ENCODE measurements at places on chromosomes 4 and X.

- DNase-seq = no peak
These were observed 30.1 kb upstream of the SCOC start for GRCh38 chr4:140343303-140343702.

DNA sequence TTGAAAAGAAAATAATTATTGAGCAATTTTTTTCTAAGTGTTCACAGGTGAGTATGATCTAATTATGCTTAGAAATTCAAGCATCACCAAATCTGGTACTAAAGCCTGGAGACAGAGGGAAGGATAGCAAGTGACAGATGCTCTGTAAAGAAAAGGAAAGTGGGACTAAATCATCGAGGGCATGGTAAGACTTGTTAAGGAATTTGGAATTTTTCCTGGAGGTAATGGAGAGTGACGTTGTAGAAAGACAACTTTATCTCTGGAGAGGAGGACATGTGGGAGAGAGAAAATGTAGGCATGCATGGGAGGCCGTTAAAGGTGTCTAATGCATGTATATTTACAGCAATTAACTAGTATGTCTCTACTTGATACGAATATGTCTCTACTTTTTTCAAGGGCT is 333.2 kb upstream of the ATOH1 start:
- DNase-seq = no peak

DNA sequence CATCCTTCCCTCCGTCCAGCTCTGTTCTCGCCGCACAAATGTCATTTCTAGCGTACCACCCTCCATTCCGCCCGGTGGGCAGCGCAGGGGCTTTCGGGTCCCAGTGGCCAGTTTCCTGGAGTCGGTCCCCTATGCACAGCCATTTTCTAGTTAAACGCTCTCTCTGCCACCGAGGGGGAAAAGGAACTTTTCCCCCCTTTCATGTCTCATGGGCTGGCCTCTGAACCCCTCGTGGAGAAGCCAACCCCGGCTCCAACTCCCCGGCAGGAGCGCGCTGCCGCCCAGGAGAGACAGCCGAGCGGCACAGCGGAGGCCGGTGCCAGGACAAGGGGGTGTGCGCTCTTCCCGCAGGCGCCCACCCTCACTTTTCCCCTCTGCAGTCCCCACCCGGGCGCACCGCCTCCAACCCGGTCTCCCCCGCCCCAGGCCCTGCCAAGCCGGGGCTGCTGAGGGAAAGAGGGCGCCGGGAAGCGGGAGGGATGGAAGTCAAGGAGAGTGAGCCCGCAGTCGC is 662 bp downstream of the APBB2 start:
- DNase-seq = peak; percentile 51

DNA sequence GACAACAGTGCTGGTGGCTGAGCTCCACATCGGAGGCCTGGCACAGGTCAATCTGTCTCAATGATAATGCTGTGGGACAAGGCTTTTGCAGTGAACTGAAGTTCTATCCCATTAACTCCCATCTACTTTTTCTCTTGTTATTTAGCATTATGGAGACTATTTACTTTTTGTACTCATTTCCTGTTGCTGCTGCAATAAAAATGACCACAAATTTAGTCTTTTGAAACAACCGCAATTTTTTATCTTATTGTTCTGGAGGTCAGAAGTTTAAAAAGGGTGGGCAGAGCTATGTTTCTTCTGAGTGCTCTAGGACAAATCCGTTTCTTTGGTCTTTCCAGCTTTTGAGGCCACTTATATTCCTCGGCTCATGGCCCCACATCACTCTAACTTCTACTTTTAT is 111.0 kb upstream of the PITX2 start:
- DNase-seq = no peak

- DNase-seq = no peak
These were observed 599.3 kb downstream of the SPRY1 start for GRCh38 chr4:123995936-123996335.

DNA sequence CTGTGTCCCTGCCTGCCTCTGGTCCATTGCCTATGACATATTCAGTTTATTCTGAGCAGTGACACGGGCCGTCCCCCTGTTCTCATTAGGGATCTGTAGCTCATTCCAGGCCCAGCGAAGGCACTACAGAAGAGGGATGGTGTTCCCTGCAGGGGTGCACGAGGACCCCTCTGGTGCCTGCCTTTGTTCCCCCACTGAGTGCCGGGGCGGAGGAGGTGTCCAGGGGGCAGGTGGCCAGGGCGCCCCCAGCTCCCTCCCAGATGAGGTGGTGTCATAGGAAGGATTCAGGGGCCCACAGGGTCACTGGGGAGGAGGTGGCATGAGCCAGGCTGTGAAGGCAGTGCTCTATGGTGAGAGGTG is 61.0 kb downstream of the SORCS2 start:
- DNase-seq = no peak

GRCh38 chr4:85889314-85889713 is 414.4 kb downstream of the ARHGAP24 start:
- DNase-seq = no peak

GRCh38 chr4:176387571-176387970 is 67.8 kb downstream of the SPCS3 start:
- DNase-seq = no peak

GRCh38 chr4:9989918-9990635 is 31.2 kb downstream of the SLC2A9 start:
- no peak for DNase-seq

DNA sequence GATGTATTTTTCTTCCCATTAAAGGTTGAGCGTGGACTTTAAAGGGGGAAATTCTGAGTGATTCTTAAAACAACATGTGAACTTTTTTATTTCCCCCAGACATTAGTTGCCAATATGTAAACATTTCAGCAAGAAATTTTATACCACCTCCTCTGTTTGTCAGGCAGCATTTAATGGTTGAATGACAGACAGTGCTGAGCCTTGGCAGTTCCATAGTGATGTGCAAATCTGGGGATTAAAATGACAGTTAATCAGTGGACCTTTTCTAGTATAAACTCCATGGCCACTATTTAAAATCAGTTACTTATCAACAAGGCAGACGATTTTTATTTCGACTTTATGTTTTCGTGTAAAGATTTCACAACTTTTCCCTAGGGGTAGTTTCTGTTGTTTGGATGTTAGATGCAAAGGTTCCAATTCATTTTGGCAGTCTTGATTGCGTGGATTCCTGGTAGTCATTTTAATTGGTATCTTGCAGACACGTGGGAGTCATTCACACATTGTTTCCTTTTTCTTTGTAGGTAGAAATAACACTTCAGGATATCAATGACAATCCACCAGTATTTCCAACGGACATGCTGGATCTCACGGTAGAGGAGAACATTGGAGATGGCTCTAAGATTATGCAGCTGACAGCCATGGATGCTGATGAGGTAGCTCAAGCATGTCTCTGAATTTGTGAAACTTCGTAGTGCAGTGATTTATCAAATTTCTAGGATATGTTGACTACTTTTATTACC is 83.7 kb downstream of the FAT4 start:
- DNase-seq = no peak

- no peak for DNase-seq
These were observed 112.1 kb downstream of the DHRSX start for GRCh38 chrX:2388669-2389068.

DNA sequence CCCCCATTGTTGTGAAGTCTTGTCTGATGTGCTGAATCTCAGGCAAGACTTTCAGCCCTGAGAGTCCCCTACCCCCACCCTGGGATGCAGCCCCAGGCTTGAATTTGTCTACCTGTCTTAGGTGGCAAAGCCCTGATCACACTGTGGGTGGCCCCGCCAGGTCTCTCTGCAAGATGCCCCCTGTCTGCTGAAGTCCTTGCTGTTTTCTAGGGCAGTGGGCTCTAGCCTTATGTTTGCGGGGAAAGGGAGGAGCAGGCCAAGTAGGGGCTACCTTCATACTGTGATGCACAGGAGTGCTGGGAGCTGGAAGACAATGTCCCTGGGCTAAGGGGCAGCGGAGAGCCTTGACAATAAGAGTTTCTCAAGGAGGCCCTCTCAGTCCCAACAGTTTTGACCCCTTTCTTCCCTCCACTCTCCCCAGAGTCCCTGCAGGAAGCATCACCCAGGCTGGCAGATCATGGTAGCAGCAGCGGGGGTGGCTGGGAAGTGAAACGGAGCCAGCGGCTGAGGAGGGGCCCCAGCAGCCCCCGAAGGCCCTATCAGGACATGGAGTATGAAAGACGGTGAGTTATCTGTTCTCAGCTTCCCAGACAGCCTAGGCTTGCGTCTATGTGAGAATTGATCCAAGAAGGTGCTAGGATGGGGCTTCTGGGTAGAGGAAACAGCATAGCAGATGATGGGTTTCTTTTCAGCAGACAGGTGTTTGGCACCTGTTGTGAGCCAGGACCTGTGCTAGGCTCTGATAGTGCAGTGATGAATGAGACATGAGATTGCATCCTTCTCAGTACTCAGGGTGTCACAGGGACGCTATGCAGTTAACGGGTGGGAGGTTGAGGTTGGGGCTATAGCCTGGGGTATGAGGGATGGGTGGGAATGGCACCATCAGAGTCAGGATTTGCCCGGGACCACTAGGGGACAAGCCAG is 2.2 kb downstream of the RBM10 start:
- no peak for DNase-seq

DNA sequence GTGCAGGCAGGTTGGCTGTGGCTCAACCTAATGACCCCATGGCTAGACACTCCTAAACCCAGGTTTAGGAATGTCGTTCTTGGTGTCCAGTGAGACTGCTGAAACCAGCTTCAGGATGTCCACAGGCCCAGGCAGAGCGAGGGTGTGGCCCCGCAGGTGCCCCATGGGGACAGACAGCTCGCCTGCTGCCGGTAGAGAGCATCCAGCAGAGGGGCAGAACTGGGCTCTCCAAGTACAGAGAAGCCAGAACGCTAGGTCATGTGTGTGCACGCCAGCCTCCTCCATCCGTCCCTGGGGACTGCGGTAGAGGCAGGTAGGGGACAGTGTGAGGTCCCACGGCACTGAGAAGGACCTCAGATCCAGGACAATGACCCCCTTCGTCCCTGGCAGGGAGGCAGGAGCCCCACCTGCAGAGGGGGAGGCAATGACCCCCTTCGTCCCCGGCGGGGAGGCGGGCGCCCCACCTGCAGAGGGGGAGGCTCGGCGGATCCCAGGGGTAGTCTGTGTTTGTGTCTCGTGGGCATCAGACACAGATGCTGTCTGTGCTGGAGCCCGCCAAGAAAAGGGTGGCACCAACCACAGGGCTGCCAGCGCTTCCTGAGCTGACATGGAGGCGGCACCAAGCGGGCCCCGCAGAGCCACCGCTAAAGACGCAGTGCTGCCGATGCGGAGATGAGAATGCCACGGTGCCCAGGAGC is 118.4 kb downstream of the FAM53A start:
- no peak for DNase-seq

- no peak for DNase-seq
These were observed 11.1 kb downstream of the DRP2 start for GRCh38 chrX:101230636-101231035.

DNA sequence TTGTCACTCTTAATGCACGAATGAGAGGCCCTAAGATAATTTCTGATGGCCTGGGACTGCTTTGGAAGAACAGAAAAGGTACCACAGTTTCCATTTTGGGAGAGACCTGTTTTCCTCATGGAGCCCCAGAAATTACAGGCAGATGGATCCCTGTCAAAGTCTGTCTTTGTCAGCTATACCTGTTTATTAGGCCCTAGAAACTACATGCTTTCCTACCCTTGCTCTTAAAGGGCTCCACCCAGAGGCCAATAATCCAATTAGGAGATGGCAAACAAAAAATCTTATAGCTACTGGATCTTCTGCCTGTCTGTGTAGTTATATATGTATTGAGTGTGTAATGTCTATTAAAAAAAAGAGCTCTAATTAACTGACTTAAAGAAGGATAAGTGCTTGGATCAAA is 141.3 kb downstream of the NR3C2 start:
- no peak for DNase-seq

DNA sequence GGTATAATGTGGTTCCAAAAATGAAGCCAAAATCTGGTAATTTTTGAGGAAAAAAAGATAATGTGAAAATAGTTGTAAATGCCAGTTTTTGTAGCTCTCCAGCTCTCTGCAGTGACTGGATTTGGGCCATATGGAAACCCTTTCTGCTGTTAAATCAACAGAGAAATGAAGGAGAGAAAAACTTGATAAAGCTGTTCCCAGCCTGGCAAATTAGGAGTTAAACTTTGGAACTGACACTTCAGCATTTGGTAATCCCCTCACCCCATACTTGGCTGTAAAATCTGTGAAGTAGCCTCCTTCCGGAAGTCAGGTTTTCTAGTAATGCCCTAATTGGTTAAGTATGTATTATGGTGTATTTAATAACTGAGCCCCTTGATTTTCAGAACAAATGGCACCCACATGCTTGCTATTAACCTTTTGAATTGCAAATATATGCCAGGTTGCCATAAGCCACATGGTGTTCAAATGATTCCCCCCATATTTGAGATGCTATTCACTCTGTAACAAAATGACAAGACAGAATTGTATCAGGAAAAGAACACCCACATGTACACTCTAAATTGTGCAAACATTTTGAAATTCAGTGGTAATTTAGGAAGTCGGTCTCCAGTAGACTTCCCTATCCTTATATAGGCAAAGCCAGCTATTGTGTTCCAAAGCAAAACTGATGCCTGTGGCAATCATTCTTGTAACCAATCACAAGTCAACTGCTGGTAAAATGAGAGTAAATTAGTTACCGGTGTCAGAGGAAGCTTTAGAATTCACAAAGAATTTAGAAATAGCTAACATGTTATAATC is 96.3 kb upstream of the ADAMTS3 start:
- no peak for DNase-seq

- DNase-seq = no peak
These were observed 396.8 kb downstream of the TRAM1L1 start for GRCh38 chr4:116688536-116688935.

GRCh38 chr4:20166544-20166943 is 85.2 kb upstream of the SLIT2 start:
- no peak for DNase-seq

GRCh38 chr4:37430718-37431416 is 186.3 kb downstream of the NWD2 start:
- no peak for DNase-seq

DNA sequence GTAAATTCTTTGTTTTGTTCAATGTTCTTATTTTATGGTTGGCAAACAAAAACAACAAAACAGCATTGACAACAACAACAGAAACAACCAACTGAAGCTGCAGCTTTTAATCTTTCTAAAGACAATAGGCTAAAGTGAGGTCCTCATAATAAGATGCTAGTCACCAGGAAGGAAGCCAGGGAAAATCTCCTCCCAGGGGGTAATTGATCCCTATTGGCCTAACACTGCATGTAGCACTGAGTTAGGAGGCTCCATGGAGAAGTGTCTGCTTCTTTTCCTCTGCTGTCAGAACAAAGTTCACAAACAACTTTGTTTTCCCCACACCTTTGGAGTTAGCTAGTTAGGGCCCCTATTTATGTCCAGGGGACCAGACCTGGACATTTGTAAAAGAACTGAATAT is 4.7 kb upstream of the LRAT start:
- no peak for DNase-seq

GRCh38 chr4:187606581-187606980 is 389.0 kb upstream of the ZFP42 start:
- peak; percentile 27 for DNase-seq
